ENCODE measurements at places on chromosomes 7 and 10.

GRCh38 chr7:135486261-135486920 is 23.5 kb downstream of the CNOT4 start:
- DNase-seq, result no peak

GRCh38 chr7:22726345-22726906 is 574 bp upstream of the IL6 start:
- peak; percentile 34 for DNase-seq

DNA sequence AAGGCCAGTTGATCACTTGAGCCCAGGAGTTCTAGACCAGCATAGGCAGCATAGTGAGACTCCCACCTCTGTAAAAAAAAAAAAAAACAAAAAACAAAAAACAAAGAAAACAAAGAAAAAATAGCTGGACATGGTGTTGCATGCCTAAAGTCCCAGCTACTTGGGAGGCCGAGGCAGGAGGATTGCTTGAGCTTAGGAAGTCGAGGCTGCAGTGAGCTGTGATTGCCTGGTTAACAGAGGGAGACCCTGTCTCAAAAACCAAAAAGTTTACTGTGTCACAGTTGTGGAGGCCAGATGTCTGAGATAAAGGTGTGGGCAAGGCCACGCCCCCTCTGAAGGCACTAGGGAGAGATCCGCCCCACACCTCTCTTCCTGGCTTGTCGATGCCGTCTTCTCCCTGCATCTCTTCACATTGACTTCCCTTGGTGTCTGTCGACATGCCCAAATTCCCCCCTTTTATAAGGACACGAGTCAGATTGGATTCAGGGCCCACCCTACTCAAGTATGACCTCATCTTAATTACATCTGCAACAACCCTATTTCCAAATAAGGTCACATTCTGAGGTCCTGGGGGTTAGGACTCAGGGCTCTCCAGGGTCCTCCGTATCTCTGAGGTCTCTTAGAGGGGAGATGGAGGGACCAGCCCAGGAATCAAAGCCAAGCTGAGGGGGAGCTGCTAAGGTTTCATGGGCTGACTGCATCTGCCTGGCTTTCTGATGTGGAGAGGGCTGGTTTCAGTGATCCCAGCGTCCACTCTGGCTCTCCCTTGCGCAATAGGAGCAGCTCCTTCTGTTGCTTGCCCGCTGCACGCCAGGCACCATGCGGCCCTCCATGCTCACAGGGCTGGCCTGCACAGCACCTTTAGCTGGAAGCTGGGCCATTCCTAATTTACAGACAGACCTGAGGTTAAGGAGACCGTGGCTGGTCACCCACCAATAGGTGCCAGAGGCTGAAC is 23.1 kb downstream of the AGAP3 start:
- no peak for DNase-seq

DNA sequence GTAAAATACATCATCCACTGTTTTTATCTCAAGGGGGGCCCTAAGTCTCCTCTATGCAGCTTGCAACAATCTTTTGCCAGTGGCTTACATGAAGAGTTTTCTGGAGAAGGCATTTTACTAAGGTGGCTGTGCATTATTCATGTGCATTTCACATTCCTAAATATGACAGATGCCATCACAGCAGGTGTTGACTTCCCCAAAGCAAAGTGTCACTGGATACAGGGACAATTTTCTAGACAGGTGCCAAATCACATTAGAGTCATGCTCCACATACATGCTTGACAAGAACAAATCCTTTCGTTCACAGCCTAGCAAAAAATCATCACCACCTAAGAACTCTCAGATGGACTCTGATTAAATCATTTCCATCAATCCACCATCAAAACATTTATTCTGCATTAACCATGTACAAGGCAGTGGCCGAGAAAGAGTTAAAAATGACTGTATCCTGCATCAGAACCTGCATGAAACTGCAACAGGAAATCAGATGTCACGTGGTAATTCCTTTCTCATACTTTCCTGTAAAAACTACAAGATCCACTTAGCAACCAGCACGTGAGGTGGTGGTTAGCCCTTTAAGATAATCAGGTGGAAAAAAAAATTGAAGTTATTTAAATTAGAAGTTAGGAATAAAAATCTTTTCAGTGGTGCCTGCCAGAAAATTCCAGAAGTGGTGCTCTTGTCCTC is 88.2 kb upstream of the AFAP1L2 start:
- DNase-seq, result no peak

DNA sequence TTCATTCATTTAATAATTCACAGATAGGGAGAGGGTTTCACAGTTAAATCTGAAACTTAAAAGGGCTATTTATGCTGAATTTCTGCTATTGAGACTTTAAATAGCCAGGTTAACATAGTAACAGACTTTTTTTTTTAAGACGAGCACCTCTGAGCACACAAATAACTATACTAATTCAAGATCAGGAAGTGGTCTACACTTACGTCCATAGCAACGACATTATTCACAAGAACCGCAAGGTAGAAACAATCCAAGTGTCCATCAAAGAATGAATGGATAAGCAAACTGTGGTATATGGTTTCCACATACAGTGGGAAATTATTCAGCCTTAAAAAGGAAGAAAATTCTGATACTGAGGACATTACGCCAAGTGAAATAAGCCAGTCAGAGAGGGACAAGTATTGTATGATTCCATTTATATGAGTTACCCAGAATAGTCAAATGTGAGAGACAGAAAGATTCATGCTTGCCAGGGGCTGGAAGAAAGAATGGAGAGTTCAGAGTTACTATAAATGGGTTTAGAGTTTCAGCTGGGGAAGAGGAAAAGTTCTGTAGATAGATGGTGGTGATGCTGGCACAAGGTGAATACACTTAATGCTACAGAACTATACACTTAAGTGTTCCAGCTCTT is 140.3 kb upstream of the LAMB4 start:
- no peak for DNase-seq

DNA sequence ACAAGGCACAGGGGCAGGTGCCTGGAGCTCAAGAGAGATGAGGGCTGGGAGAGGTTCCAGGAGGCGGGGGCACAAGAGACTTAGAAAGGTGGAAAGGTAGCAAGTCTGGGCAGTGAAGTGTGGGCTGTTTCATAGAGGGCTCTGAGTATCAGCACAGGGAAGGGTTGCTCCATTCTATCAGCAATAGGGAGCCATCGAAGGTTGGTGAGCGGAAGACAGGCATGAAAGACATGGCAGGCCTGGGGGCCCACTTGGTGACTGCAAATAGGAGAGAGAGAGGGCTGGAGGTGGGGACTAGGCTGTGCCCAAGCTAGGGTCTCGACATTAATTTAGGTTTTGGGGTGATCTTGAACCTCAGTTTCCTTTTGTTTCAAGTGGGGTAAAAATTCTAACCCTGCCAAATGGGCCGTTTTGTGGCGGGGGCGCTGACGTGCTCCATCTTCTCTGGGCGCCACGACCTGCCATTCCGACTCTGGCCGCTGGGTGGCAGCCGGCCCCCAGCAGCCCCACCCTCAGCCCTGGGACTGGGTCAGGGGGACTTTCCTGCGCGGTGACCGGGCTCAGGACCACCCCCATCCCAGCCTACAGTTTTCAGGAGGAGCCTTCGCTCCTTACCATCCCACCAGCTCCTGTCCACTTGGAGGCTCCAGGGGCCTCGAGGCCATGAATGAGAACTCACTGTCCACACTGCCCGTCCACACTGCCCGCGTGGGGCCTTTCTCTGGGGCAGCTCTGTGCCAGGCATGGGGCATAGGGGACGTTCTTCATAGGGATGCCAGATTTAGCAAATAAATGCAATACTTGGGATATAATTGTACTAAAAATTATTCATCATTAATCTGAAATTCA is 37.2 kb upstream of the PCBD1 start:
- no peak for DNase-seq

DNA sequence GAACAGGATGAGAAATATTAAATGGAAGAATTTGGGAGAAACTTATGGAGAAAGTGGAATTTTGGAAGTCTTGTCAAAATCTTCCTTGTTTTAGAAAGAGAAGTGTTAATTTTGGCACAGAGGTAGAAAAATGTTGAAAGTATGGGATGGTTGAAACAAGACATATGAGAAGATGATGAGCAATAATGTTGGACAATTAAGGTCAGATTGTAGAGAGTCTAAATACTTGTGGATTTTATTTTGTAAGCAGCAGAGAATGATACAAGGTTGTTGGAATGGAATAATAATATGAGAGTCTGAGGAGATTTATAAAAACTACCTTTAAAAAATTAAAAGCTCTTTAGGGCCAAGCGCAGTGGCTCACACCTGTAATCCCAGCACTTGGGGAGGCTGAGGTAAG is 34.6 kb downstream of the PHTF2 start:
- DNase-seq, result no peak

- DNase-seq, result no peak
Observed at GRCh38 chr7:1032536-1033181, 11.7 kb upstream of the GPR146 start.

- DNase-seq, result no peak
Observed at GRCh38 chr7:149381245-149381644, 79.6 kb downstream of the ZNF777 start.

- DNase-seq, result no peak
Observed at GRCh38 chr7:89002981-89003956, 207.7 kb upstream of the TEX47 start.

DNA sequence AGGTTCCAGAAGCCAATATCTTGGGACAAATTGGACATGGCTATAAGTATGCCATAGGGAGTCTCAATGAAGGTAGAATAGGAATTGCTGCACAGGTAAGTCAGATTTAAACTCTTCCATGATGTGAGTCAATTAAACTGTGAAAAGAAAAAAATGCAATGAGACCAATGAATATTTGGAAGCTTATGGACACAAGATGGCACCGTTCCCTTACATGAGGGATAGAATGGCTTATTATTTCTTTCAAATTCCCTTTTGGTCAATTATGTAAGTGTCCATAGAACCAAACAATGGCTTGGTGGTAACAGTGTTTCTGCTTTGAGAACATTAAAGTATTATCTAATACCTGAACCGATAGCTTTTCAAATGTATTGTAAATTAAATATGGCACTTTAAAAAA is 35.6 kb downstream of the ACADSB start:
- DNase-seq, result no peak

- DNase-seq, result no peak
Observed at GRCh38 chr7:151688236-151688780, 168.6 kb upstream of the RHEB start.

DNA sequence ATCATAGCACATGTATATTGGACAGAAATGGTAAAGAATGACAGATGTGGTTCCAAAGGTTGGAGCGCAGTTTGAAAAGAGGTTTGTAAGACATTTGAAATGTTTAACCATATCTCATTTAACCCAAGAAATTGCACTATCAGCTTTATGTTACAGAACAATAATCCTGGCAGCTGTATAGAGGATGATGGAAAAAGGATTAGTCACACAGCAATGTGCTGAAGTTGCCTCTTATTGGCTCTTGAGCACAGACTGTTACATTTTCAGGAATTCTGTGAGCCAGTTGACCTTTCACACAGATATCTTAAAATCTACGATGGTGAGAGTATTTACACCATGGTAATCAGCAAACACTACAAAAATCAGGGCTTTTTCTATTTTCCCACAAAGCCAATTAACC is 3.9 kb downstream of the COG5 start:
- DNase-seq, result no peak

DNA sequence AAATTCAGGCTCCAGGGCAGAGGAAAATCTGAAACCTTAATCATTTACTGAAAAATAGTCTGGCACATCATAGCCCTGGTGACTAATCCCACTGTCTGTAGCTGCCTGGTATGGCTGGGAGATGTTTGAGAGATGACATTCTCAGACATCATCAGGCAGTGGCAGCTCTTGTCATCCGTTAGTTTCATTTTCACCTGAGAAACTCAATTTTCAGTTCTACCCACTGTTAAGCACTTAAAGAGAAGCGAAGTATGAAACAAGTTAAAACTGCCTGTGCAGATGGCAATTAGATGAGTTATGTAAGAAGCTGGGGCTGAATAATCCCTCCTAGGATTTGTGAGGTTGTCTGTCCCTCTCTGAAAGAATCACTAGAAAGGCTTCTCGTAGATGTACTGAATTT is 150.2 kb downstream of the NSUN6 start:
- DNase-seq, result no peak

DNA sequence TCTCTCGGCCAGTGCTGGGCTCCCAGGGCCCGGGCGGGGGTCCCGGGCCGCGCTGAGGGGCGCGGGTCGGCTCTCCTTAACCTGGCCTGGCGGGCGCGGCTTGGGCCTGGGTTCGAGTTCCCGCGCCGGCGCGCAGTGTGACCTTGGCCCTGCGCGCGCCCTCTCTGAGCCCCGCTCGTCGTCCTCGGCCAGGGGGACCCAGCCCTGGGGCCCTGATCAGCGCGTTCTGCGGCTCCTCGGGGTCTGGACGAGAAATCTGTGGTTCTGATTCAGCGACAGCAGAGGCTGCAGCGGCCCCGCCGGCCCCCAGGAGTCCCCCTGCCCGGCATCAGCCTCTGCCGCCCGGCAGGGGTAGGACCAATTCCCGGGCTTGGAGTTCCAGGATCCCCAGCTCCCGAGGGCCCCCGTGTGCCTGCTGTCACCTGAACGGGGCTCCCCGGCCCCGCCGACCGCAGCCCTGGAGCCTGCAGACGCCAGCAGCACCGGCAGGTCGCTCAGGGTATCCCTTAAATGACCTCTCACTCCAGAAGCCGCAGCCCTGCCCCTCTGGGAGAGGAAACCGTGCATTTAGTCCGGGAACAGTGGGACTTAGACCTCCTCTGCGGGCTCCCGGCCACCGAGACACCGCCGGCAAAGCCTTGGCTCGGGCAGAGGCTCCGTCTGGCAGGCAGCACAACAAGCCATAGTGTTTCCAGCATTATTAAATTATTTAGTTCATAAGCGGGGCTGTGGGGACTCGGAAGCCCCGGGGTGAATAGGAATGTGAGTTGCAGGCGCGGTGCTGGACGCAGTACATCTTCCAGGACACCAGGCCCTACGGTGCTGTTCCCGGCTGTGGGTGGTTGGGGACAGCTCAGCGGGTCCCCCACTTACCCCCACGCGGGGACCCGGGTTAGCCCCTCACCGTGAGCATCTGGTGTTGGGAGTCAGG is 572 bp downstream of the CHST12 start:
- DNase-seq, result no peak

Measured in GDM1 (cell line).